ENCODE measurements at places on chromosomes 5 and 9.

- no peak for DNase-seq
These were observed 75.2 kb upstream of the SSBP2 start for GRCh38 chr5:81826128-81826527.

DNA sequence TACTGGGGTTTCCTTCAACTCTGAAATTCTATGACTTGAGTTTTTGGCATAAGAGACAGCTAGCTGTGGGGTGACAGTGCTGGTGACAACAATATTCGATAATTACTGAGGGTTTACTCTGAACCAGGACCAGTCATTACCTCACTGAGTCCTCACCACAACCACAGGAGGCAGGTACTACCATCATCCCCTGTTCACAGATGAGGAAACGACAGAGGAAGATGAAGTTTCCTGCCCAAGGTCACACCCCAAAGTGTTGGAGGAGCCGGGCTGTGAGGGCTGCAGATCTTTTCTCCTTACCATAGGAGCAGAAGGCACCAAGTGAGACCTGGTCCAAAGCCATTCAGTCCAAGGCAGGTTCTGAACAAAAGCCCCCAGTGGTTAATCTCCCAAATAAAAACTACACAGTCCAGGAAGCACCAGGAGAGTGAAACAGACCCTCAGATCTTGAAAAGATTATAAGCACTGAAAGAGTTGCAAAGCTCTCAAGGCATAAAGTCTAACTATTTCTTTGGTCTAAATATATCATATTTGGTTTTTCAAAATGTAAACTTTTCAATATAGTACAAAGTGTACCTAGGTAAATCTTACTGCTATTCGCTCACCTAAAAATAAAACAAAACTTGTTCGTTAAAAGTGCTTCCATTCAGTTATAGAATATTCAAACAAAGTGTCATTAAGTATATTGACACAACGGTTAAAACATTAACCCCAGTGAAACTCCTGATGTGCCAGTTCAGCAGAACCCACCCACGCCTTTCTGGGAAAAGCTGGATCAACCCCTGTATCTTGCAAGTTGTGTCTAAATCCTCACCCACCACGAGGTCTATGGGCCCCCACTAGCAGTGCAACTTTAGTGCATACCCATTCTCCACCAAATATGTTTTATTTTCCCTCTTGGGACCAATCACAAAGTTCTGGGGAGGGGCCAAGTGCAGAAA, 82.6 kb upstream of the EQTN start:
- DNase-seq, result no peak

DNA sequence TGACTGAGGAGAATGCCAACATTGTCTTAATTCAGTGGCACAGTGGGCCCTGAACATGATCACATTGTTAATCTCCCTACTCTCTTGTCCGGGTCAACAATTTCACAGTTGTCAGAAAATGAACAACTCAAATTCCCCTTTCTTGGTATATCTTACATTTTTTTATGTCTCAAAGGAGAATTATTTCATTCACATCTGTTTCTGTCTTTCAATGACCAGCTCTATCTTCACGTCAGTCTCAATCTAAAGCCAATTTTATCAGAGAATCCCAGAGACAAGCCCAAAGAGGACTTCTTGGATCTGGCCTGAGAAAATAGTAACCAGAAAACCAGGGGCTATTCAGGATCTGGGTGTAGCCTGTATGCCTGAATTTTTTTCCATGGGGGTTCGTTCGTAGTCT, 477.5 kb downstream of the PDE4D start:
- DNase-seq, result no peak

GRCh38 chr5:19577882-19578281, 410.1 kb downstream of the CDH18 start:
- no peak for DNase-seq

GRCh38 chr5:132915681-132916080, 42.2 kb downstream of the LEAP2 start:
- DNase-seq, result no peak

- DNase-seq, result no peak
These were observed 166.4 kb downstream of the FAM170A start for GRCh38 chr5:119795768-119796167.
